ENCODE measurements at places on chromosomes 16 and 17.

- DNase-seq, result no peak
Observed at GRCh38 chr17:33950061-33950460, 305.0 kb upstream of the CCL2 start.

DNA sequence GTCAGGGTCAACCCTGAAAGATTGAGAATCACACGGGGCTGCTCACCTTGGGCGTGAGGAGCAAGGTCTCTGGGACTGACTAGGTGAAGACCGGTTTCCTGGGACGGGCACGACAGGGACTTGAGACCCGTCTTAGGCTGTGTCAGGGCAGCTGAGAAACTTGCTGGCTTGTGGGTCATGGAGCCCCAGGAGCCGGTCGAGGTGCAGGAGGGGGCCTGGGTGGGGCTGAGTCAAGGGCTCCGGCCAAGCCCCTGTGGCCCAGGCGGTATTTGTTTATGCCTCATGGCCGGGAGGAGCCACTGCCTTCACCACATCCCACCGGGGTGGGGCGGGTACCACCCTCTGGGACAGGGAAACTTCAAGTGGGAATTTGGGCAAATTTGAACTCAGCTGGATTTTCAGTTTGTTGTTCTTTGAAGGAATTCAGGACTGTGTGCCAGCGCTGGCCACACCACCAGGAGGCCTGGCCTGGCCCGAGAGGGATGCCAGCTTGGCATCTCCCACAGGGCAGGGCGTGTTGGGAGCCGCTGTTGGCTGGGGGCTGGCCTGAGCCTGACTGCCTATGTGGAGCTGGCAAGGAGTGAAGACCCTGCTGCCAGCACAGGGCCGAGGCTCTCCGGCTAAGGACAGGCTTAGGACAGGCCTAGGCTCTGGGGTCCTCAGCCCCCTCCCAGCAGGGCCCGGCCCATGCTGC lies 116.1 kb downstream of the METRNL start:
- DNase-seq, result no peak

DNA sequence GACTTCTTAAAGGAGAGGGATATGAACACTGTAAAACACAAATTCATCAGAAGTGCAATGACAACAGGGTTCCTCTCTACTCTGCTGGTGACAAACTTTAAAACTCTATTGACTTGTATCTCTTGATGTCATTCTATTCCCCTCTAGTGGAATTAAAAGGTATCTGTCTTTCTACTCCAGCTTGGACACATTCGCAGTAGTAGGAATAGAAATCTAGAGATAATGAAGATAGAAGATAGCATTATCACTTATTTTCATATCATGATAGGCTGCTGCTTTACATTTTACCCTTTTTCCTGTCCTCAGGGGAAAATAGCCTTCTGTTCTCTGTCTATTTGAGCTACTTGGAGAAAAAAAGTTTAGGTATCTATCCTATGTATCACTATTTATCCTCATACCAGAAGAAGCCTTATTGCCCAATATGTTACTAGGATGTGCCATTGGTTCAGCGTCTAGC lies 209.6 kb upstream of the CACNG5 start:
- no peak for DNase-seq

GRCh38 chr17:79096477-79096876 lies 21.9 kb downstream of the ENGASE start:
- no peak for DNase-seq

- peak; percentile 41 for DNase-seq
Observed at GRCh38 chr17:48728232-48729231, at the start of gene HOXB13. TSS of gene HOXB13 (minus strand) at chr17:48728750. CDS start at chr17:48728593, 157 bp downstream.

- DNase-seq, result no peak
Observed at GRCh38 chr16:14307527-14308367, 236.6 kb downstream of the MRTFB start.
